Fibroblast of skin of left quadriceps (primary cell): ENCODE measurements at places on chromosomes 16 and 17.
A peak's percentile ranks its signal among the peaks of the same experiment; 100 is the strongest.

- no peak for DNase-seq
These were observed 38.9 kb downstream of the COX4I1 start for GRCh38 chr16:85838381-85838780.

GRCh38 chr17:50659179-50659578, 24.5 kb downstream of the ABCC3 start:
- no peak for DNase-seq

DNA sequence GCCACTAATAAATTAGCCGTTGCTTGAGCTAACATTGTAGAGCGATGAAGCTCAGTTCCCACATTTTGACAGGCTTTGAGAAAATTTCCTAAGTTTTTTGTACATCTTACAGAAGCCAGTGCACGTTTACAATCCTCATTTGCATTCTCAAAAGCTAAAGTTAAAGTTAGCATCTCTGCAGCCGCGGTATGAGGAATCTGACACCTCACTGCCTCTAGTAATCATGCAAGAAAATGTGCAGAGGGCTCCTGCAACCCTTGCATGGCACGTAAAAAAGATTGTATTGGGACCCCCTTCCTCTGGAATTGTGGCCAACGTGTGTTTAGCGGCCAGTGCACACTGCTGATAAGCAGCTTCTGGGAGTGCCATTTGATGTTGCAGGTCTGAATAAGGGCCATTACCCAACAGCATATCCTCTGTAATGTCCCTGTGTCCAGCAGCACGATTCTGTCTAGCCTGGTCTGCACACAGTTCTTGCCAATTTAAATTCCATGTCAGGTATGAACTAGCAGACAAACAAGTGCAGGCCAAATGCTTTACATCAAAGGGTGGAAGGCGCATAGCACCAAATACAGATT, 12.4 kb upstream of the ZNF689 start:
- no peak for DNase-seq

DNA sequence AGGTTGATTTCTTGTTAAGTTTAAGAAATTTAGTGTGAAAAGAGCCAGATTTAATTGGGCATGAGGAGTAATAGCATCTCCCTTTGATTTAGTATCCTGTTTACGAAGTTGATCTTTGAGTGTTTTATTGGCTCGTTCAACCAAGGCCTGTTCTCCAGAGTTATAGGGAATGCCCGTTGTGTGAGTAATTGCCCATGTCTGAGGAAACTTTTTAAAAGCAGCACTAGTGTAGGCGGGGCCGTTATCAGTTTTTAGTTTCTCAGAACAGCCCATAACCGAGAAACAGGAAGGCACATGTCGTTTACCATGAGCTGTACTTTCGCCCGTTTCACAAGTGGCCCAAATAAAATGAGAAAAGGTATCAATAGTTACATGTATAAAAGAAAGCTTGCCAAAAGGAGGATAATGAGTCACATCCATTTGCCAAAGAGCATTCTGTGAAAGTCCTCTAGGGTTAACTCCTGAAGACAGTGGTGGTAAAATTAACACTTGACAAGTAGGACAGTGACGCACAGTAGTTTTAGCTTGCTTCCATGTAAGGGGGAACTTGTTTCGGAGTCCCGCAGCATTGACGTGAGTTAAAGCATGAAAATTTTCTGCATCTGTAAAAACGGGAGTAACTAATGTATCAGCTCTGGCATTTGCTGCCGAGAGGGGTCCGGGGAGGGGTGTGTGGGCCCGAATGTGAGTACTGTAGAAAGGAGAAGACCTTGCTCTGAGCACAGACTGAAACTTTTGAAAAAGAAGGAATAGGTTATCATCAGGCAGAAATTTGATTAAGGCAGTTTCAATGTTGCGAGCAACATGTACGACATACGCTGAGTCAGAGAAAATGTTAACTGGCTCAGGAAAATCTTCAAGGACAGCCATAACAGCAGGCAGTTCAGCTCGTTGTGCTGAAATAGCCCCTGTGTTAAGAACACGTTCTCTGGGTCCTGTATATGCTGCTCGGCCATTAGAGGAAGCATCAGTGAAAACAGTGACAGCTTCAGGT, 18.5 kb upstream of the KCTD5 start:
- peak; percentile 67 for DNase-seq

- no peak for DNase-seq
These were observed 38.9 kb upstream of the METTL9 start for GRCh38 chr16:21560462-21560861.

GRCh38 chr17:68588362-68588761, 12.8 kb downstream of the FAM20A start:
- DNase-seq: no peak

DNA sequence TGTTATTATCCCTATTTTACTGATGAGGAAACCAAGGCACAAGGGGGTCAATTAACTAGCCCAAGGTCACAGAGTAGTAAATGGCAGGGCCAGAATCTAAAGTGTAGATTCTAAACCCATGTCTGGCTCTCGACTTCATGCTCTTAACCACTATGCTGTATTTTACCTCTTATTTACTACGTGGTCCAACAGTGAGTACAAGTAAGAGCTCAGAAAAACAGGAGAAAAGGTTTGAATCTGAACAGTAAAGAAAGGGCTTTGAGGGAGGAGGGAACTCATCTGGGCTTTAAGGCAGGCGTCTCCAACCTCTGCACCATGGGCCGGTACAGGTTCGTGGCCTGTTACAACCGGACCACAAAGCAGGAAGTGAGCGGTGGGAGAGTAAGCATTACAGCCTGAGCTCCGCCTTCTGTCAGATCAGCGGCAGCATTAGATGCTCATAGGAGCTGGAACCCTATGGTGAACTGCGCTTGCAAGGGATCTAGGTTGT, 62.9 kb downstream of the SMURF2 start:
- no peak for DNase-seq

GRCh38 chr17:61444831-61445230, 7.4 kb upstream of the TBX4 start:
- DNase-seq: no peak

GRCh38 chr17:17020821-17021193, 21.4 kb upstream of the MPRIP start:
- DNase-seq: no peak

- DNase-seq: peak; percentile 37
These were observed 238.1 kb upstream of the MAF start for GRCh38 chr16:79838496-79839259.

DNA sequence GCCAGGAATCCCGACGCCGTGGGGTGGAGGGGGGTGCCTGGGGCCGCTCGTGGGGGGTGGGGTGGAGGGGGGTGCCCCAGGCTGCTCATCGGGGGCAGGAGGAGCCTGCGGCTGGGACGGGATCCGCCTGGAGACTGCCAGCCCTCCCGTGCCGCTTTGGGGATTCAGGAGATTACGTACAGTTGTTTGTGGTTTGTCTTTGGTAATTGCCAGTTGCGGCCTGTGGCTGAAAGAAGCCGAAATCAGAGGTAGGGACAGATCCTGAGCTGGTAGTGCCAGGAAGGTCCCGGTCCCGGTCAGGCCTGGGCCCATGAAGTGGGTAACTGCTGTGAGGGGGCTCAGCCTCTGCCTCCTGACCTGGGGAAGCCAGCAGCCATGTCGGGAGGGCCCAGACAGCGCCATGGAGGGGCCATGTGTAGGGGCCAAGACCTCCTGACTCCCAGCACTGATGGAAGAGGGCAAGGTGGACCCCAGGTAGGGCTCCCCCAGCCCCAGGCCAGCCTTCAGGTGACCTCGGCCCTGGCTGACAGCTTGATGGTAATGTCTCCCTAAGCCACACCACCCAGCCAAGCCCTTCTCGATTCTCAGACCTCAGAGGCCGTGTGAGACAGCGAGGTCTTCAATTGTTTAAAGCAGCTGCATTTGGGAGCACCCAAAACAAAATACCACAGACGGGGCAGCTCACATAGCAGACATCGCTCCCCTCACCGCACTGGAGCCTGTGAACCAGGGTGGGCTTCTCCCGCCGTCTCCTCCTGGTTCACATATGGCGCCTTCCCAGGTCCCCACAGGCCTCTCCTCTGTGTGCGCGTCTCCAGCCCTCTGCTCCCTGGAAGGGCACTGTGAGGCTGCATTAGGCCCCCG, 34.9 kb upstream of the SSTR5 start:
- DNase-seq: no peak

- DNase-seq: no peak
These were observed 23.0 kb upstream of the RNF135 start for GRCh38 chr17:30947796-30948195.

DNA sequence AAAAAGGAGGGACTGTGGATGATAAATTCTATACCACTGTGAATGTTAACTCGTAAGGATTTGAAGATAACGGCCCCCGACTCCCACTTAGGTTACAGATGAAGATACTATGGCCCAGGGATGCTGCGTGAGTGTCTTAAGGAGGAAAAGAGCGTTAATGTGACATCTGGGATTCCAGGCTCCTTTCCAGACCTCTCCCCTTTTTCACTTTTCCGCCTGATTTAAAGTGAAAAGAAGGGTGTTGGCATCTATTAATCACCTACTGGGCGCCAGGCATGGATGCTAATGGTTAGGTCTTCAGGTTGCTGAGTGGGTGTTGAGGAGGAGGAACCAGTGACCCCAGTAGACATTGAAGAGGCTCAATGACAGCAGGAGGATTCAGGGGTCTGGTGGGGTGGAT, 117.8 kb downstream of the RBFOX1 start:
- DNase-seq: no peak

- no peak for DNase-seq
These were observed 222.1 kb downstream of the RBFOX3 start for GRCh38 chr17:79388556-79389295.

DNA sequence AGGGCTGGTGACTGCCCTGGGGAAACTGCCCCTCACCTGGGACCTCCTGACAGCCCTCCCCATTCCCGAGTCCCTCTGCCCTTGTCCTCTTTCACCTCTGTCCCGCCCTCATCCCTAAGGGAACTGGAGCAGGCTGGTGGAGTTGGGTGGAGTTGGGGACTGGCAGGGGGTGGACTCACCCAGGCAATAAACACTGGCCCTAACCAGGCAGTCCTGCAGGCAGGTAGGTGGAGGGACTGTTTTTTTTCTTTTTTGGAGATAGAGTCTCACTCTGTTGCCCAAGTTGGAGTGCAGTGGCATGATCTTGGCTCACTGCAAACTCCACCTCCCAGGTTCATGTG, 11.7 kb downstream of the GCGR start:
- no peak for DNase-seq

- no peak for DNase-seq
These were observed 1.1 kb downstream of the RARA start for GRCh38 chr17:40309949-40310510.

DNA sequence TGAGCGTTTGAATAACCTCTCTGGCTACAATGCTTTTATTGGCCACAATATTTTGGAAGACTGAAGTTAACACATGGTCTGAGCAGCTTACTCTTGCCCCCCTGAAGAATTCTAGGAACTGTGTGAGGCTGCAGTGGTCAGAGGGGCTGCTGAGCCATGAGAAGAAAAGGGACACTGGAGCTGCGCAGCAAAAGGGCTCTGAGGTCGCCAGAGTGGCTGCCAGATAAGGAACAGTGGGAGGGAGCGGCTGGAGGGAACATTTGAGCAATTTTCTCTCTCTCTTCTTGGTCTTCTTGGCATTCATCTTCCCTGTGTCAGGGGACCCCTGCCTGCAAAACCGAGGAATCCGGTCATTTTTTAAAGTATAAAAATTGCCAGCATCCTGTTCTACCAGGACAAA, 66.1 kb downstream of the CPPED1 start:
- no peak for DNase-seq

- no peak for DNase-seq
These were observed 14.4 kb upstream of the ADAMTS18 start for GRCh38 chr16:77449208-77449607.

DNA sequence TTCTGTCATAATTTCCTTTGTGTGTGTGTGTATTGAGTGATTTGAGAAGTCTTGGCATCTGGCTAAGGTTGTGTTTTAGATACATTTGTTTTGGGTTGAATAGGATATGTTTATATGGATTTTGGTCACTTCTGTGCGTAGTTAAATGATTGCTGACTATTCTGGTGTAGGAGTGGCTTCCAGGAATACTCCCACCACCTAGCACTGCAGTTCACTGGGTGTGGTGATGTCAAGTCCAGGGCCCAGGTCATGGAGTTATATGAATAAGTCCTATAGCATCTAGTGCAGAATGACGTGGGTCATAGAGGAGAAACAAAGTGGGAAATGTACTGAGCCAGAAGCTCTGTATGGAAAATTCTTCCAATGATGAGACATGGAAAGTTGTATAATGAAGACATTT, 465.4 kb upstream of the CCL2 start:
- DNase-seq: no peak

- no peak for DNase-seq
These were observed 34.8 kb downstream of the COTL1 start for GRCh38 chr16:84582958-84583516.

DNA sequence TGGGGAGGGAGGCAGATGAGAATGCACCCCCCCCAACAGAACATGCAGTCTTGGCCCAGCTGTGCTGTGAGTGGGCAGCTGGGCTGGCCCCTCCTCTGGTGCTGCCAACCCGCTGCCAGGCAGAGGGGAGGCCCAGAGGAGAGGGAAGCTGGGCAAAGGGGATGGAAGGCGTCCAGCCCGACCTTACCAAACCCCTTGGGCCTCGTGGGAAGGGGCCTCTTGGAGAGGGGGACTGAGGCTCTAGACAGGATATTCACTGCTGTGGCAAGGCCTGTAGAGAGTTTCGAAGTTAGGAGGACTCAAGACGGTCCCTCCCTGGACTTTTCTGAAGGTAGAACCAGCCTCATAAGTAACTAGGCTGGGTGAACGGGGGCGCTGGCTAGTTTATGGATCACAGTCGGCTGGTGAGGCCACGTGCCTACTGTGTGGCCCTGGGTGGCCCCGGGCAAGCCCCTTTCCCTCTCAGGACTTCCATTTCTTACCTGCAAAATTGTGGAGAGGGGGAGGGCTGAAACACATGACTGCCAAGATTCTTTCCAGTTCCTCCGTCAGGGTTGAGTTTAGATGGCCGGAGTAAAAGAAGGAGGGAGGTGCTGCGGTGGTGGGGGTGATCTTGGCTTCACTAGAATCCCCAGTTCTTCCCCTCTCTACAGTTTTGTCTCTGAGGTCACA, 857 bp upstream of the STAT5A start:
- DNase-seq: no peak

DNA sequence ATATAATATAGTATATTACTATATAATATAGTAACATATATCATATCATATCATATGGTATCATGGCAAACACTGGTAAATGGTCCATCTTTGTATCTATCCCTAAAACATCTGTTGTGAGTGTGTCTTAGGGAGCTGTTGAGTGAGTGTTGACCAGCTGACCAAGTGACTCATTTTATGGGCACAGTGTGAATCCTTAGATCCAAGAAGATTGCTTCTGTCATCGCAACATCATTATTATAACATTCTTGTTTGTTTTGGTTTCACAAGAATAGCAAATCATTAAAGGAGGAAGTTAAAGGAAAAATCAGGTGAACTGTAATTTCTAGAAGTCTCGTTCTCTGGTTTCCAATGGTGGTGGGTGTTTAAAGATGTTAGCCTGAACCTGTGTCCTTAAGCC, 11.7 kb upstream of the MAF start:
- no peak for DNase-seq

- no peak for DNase-seq
These were observed 8.9 kb downstream of the SPG7 start for GRCh38 chr16:89517128-89517527.

DNA sequence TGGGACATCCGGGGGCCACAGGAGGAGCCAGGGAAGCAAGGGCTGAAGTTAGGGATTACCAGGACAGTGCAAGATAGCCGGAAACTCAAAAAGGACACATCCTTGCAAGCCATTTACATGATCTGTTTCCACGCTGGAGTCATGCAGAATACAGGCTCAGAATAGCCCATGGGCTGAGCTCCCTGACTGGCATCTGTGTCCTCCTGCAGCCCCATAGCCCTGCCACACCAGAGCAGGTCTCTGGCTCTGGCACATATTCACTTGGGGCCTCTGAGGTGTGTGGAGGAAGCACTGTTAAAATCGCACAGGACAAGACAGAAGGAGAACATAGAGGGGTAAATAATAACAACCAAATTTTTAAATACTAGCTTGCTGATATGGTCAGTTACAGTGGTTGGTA, 65.8 kb downstream of the ELAC2 start:
- DNase-seq: no peak
